ENCODE measurements at places on chromosomes 4 and X.

- DNase-seq, result no peak
These were observed 265.8 kb downstream of the PCDH18 start for GRCh38 chr4:137266511-137266910.

DNA sequence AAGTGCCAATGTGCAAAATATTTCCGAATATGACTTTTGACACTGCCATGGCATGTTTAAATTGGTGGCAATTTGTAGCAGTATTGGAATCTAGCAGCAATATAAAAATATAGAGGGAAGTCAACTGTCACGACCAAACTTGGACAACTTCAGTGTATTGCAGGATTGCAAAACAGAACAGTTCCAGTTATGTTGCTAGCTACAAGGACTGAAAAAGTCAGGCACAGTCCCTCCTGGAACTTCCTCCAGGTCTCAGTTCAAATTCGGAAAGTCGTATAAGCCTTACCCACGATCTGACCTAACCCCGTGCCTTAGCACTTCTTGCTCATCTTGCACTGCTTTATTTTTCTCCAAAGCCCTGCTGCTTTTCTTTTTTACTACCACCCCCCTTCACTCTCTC is 390.0 kb upstream of the GALNT7 start:
- no peak for DNase-seq

- no peak for DNase-seq
These were observed 37.9 kb downstream of the ACOX3 start for GRCh38 chr4:8402640-8403039.

DNA sequence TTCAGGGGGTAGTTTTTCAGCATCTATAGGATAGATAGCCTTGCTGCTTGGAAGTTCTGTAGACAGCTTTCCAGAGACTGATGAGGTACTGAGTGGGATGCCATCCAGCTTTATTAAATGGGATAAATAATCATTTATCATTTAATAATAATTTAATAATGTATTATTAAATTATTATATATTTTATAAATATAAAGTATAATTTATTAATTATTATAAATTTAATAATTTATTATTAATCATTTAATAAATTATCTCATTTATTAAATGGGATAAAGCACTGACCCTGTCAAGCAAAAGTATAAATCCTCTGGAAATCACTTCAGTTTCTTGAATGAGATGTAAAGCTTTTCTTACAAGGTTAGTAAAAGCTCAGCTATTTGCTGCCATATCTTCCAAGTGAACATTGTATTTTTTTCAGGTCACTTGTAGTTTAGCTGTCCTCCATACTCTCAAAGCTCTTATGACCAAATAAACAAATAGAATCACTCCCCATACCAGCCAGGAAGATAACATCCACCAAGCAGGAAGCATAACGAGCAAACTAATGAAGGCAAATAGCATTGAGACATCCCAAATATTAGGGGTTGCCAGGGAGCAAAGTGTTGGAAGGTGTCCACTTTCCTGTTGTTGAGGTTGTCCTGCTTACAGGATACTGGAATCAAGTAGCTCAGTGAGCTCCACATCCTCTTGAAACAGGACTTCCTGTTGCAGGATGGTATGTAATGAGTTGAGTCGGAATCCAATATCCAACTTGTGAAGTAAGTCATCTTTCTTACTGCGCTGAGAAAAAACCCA is 88.9 kb downstream of the ZNF674 start:
- DNase-seq, result no peak

DNA sequence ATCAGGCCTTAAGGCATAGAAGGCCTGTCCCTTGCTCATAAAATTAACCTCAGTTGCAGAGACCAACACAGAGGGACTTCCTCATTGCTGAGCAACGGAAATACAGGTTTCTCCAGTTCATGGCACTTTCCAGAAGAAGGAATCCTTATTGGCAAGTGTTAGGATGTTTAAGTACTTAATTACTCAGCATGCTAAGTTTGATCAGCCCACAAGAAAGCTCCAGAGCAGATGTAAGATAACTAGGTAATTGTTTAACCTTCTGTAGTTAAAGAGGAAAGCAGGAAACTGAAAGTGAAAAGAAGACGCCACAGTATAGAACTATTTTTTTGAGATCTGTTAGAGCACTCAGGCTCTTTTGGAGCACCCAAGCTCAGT is 33.5 kb downstream of the SMS start:
- DNase-seq, result no peak

- DNase-seq, result no peak
These were observed 30.7 kb upstream of the WDR17 start for GRCh38 chr4:176034936-176035335.

DNA sequence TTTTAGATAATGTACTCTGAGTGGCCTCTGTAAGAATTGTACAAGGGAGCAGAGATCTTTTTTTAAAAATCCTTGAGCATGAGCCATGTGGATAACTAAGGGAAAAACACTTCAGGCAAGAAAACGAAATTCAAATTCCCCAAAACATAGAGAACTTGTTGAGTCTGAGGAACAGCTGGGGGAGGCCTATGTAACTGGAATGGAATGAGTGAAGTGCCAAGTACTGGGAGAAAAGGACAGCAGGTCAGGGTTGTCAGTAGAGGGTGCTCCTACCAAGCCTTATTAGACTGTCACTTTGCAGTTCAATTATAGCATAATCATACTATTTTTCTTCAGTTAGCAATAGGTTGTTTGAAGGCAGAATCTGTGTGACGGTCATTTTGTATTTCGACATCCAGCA is 135.1 kb downstream of the ARHGAP6 start:
- DNase-seq, result no peak

GRCh38 chrX:13115146-13115855 is 70.9 kb upstream of the FAM9C start:
- no peak for DNase-seq

- no peak for DNase-seq
These were observed 365.0 kb downstream of the GPM6A start for GRCh38 chr4:175447016-175447415.

- DNase-seq, result no peak
These were observed 104.8 kb upstream of the ENPP6 start for GRCh38 chr4:184322328-184323025.

GRCh38 chr4:178693816-178694215 is 1251.6 kb upstream of the AGA start:
- DNase-seq, result no peak

DNA sequence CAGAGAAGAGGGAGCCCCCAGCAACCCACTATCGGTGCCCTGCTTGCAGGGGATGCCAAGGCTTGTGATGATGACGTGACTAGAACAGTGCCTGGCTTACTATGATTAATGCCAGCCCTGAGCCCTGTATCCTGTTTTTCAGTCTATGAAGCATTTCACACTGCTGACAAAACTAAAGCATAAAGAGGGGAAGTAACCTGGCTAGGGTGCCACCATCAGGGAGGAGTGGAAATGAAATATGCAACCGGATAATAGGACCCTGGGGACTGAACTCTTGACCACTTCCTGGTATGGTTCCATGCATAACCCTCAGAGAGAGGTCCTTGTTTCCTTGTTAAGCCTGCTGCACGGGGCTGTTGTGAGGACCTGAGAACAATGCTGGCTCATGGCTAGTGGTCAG is 50.3 kb downstream of the MED28 start:
- DNase-seq, result peak; percentile 58

GRCh38 chr4:1579001-1579900 is 104.9 kb downstream of the FAM53A start:
- peak; percentile 83 for DNase-seq

- DNase-seq, result no peak
These were observed 252.5 kb upstream of the CASK start for GRCh38 chrX:42175843-42176242.

GRCh38 chrX:69136546-69137331 is 28.5 kb downstream of the PJA1 start:
- DNase-seq, result no peak

DNA sequence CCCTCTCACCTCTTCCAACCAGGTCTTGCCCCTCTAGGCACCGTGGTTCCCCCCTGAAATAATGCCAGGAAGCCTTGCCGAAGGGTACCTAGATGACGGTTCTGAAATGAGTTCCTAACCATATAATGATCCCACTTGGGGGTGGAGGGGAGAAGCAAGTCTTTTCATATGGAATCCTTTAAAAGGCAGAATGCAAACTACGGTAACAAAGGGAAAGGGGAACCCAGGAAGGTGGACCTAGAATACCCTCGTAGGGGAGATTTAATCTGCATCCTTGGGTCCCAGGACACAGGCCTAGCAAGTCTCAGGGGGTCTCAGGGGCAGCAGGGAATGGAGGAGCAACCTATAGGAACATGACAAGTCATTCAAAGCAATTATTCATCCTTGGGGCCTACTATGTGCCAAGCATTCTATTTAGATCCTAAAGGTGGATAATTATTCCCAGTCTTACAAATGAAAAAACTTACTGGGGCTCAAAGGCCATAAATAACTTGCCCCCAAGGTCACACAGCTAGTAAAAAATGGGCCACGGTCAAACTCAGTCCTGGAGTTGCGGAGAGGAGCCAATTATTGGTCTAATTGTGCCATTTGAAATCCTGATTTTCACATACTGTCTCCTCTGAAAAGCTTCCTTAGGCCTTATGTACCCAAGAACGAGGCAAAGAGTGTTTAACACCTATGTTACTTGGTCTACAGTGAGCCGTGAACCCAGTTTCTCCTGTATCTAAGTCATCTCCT is 8.8 kb downstream of the BCOR start:
- no peak for DNase-seq

- DNase-seq, result no peak
These were observed 48.6 kb downstream of the DCLK2 start for GRCh38 chr4:150126864-150127203.

DNA sequence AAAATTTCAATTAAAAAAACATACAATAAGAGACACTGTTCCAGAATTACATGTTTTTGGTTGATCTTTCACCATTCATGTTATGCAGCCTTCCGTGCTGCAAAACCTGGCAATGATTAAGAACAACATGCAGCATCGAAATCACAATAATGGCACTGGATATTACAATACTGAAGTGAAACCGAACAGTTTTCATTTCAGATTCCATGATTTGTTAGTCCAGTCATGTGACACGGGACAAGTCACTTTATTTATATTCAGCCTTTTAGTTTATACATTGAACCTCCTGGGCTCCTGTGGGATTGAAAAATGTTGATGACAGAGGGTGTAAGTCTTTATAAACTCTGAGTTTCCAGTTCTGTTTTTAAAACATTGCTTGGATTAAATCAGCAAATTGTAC is 142.5 kb upstream of the TTC29 start:
- DNase-seq, result no peak

DNA sequence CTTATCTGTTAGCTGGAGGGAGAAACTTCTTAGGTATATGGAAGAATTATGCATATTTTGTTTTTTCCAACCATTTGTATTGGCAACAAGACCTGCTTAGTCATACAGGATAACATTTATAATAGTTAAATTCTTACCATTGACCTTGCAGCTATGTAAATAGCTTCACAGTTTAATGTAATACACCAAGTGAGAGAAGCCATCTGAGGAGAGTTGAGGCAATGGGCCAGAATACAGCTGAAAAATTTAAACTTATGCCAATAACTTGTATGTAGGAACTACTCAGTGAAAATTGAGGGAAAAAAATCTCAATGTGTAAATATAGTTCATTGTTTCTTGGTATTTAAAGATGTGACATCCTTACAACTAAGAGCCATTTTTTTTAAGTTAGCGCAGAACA is 273.5 kb downstream of the DACH2 start:
- DNase-seq, result no peak

- no peak for DNase-seq
These were observed 15.3 kb upstream of the HPRT1 start for GRCh38 chrX:134444681-134445080.

GRCh38 chr4:99610605-99611175 is 36.1 kb downstream of the MTTP start:
- no peak for DNase-seq

DNA sequence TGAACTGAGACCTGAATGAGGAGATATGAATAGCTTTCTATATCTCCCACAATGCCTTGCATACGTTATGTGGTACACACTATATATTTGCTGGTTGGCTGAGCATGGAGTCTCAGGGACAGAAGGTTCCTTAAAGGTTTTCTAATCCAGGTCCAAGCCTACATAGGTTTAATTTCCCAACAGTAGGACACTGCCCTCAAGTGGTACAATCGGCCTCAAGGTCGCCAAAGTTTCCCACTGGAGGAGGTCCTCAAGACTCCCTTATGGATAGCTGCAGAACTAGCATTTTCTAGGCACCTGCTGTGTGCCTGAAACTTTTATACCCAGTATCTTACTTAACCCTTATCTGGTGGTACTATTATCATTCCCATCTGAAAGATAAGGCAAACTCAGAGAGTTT is 21.0 kb upstream of the EFNB1 start:
- no peak for DNase-seq
